ENCODE measurements at places on chromosomes 3 and 15. TPM values are rescaled to one million over a fixed set of nuclear protein-coding genes. Genes with fewer than 3 reads are reported as not detected.

GRCh38 chr15:98938105-98938417, 69.5 kb downstream of the PGPEP1L start:
- no peak for DNase-seq

DNA sequence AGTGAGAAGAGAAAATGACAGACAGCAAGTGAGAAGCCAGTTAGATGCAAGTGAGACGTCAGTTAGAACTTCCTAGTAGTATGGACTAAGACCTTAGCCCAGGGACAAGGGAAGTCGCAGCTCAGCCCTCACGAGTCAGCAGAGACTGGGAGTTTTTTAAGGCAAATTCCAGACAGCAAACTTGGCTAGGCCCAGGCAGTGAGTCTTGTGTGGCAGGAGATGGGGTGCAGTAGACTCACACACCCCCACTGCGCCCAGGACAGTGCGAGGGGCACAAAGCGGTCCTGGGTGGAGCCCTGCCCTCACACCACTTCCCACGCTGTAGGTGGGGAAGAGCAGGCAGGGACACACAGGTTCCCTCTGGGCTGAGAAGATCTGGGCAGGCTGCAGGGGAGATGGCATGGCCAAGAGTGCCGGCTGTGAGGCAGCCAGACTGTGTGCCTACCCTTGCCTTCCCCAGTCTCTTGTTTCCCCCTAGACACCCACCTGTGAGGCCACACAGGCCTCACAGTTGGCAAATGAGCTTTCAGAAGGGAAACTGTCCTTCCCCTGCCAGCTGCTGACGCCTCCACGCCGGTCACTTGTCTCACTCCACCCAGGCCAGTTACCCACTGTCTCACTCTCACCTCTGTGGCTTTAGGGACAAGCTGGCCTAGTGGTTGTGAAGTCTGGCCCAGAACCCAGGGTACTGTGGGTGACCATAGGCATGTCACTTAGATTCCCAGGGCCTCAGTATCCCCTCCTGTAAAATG, 13.7 kb upstream of the PRKCD start:
- DNase-seq: no peak

DNA sequence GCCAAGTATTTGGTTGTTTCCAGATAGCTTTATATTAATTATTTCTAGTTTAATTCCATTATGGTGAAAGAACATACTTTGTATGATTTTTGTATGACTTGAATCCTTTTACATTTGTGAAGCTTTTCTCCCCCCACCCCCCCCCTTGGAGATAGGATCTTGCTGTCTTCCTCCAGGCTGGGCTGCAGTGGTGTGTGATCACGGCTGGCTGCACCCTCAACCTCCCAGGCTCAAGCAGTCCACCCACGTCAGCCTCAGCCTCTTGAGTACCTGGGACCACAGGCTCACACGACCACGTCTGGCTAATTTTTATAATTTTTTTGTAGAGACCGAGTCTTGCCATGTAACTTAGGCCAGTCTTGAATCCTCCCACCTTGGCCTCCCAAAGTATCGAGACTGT, 29.5 kb downstream of the ARL8B start:
- DNase-seq: no peak

GRCh38 chr3:17967111-17967510, 224.7 kb upstream of the TBC1D5 start:
- DNase-seq: no peak

DNA sequence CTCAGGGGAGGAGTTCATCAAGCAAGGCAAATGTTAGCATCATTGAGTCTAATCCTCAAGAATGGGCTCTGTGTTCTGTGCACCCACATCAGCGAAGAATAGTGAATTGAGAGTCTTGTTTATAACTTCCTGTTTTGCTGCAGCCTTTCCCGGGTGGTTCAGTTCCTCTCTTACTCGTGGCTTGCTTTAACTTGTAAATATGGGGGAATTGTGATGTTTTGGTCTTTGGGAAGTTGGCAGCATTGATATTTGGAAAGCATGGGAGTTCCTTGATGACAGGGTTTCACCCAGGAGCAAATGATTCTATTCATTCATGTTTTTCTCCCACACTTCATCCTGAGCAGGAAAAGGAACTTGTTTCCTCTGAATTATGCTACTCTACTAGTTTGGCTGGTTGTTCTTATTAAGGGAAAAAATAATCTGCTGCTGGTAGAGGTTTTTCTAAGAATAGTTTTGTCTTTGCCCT, 40.4 kb downstream of the GPD1L start:
- no peak for DNase-seq

DNA sequence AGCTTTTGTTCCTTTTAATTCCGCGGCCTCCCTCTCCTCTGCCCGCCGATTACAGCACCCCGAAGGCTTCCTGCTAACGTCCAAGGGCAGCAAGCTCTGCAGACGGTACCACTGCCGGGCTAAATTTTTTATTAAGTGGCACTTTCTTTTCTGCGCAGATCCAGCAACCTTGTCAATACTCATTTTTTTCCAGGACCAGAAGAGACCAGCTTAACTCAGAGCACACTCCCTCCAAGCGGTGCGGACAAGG, 542 bp upstream of the MEIS2 start:
- DNase-seq: no peak

DNA sequence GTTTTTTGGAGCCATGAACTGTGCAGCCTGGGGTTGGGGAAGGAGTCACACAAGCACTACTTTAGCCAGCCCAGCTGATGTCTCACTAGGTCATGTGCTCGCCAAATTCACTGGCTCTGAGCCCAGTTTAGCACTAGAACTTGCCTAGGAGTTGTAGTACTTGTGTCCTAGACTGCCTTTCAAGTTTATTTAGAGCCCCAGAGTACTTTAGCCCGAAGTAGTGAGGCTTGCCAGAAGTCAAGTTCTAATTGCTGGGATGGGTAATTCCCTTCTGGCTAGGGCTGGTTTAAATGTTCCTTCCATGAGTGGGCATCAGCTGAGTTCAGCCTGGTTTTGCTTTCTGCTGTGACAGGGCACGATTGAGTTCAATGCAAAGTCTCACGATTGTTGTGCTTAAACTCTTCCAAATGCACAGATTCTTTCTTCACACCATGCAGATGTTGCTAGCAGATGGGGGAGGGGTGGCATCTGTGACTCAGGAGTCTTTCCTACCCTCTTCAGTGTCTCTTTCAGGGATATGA, 228.2 kb upstream of the ZPLD1 start:
- no peak for DNase-seq

Gene MYEF2
- total RNA-seq: 38.0 TPM

Gene TMIE
- 1.8 TPM for total RNA-seq

Gene GRM7
- total RNA-seq: 37.0 TPM
